NK-92 treated with Interleukin-12 subunit alpha and Interleukin-12 subunit beta, amount 100 ng/mL, for 24 hours (cell line): ENCODE measurements at places on chromosomes 6 and 20.

- no peak for DNase-seq
Observed at GRCh38 chr20:50041246-50041873, 58.6 kb downstream of the SNAI1 start.

DNA sequence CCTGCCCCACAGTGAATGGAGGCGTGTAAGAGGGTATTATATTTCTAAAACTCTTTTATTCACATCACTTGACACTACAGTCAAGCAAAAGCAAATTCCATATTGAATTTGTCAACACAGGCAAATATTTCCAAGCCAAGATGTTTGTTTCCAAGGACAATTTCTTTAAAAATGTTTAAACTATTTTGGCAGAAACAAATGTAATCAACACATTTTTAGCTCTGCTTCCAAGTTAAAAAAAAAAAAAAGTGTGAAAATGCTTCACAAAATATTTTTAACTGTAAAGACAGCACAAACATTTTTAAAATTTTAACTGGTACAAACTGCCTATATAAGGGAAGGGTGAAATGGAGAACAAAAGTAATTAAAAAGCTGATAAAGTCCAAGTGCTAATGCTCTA is 44.9 kb upstream of the DST start:
- DNase-seq = no peak

DNA sequence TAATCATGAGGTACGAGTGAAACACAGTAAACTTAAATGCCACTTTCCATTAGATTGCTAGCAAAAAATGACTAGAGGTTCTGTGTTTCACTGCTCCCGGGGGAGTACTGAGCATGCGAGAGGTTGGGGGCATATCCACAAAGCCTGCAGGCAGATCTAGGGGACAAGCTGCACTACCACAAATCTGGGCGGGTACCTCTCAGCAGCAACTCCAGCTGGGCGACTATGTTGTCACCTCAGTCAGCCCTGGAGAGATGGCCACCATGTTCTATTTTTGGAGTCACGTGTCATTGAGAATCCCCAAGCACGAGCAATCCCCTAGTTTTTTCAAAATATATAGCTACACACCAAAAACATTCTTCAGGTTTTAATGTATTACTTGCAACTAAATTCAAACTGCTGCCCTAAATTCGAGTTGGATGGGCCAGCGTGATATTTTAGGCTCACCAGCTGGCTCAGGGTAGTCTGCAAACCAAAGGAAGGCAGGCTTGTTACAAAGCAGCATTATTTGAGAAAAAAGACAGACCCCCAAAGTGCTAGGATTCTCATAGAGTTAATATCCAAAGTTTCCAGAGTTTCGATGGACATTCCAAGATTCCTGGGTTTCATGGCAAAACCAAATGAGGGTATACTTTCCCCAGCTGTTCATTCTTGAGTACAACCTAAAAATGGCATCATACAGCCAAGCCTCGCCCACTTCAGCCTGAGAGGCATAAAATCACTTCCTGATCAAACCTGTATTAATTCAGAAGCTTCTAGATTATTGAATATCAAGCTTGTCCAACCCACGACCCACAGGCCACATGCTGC is 24.1 kb upstream of the MYLIP start:
- no peak for DNase-seq

GRCh38 chr6:151015101-151015700 is 149.7 kb downstream of the MTHFD1L start:
- no peak for DNase-seq

- no peak for DNase-seq
Observed at GRCh38 chr6:35096129-35096862, 44.8 kb downstream of the TCP11 start.

- no peak for DNase-seq
Observed at GRCh38 chr6:16706911-16707783, 54.1 kb downstream of the ATXN1 start.

DNA sequence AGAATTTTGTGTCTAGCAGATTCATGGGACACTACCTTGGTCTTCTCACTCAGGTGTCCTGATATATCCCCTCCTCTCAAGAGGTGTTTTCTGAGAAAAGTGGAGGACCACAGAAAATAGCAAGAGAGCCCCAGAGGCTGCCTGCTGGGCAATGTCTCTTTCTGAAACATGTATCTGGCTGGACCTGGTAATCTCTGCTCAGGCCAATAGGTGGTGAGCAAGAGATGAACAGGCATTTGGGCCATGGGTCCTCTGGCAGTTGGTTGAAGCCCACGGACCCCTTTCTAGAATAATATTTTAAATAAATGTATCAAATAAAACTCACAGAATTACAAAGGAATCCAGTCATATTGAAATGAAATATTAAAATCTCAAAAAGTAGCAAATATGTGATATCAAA is 8.8 kb upstream of the THBD start:
- DNase-seq = no peak

- DNase-seq = no peak
Observed at GRCh38 chr20:42779216-42779615, 410.5 kb downstream of the PTPRT start.

- DNase-seq = no peak
Observed at GRCh38 chr6:35581633-35582032, 68.9 kb upstream of the TULP1 start.

- DNase-seq = no peak
Observed at GRCh38 chr6:1110164-1110563, 201.7 kb upstream of the FOXQ1 start.

DNA sequence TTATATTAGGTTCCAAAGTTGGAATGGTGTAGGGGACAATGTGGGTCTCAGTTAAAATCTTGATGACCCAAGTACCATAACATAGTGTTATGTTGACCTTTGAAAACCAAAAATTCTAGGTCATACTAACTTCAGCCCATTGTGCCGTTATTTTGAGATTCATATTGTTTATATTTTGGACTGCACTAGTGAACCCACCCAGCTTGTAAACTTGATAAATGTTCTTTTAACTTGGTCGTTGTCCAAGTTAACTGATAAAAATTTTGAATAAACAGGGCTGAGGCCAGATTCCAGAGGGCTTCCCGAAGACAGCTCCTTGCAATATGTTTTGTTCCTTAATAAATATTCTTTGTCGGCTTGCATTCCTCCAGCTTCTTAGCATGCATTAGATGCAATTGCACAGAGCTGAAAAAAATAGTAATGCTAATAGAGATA is 90.3 kb downstream of the BCAS1 start:
- DNase-seq = no peak

GRCh38 chr6:34457742-34458735 is 7.8 kb upstream of the PACSIN1 start:
- DNase-seq = no peak

DNA sequence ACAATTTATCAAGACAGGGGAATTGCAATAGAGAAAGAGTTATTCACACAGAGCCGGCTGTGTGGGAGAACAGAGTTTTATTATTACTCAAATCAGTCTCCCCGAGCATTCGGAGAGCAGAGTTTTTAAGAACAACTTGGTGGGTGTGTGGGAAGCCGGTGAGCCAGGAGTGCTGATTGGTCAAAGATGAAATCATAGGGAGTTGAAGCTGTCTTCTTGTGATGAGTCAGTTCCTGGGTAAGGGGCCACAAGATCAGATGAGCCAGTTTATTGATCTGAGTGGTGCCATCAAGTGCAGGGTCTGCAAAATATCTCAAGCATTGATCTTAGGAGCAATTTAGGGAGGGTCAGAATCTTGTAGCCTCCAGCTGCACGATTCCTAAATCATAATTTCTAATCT is 50.0 kb upstream of the ECI2 start:
- DNase-seq = no peak
